KBM-7 (cell line): ENCODE measurements at places on chromosomes 12 and 14.

- no peak for DNase-seq
Measured at GRCh38 chr14:40367717-40368116, 935.5 kb upstream of the FBXO33 start.

GRCh38 chr12:112577473-112578329, 159.0 kb downstream of the PTPN11 start:
- no peak for DNase-seq

GRCh38 chr14:53784688-53785087, 171.9 kb downstream of the BMP4 start:
- DNase-seq: no peak

DNA sequence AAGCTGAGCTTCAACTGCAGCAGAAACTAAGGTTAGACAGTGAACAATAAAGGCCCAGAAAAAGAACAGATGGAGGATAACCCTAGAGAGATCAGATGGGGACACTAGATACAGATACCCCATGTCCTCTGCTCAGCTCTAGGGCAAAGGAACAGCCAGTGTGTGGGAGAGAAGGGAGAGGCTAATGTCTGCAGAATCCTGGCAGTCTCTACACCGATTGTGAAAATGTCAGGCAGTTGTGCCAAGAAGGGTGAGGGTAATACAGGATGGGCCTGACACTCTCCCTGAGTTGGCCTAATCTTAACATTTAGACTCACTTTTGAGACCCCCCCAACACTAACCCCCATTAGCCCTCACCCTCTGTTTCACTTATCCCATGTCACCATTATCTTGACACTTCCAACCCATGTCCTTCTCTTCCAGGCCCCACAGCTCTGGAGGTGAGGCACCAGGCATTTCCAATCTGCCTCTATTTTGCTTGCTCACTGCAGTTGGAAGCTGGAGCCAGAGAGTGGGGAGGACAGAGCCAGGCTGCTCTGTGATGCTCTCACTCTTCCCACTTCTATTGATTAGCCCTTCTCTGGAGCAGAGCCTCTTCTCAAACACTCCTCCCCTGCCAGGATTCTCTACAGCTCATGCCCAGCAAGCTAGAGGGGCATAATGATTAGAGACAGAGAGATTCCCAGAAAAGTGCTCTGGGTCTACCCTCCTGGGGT, 3.0 kb upstream of the BLOC1S1 start:
- no peak for DNase-seq

GRCh38 chr12:21438643-21439042, 1.2 kb downstream of the PYROXD1 start:
- DNase-seq: no peak

DNA sequence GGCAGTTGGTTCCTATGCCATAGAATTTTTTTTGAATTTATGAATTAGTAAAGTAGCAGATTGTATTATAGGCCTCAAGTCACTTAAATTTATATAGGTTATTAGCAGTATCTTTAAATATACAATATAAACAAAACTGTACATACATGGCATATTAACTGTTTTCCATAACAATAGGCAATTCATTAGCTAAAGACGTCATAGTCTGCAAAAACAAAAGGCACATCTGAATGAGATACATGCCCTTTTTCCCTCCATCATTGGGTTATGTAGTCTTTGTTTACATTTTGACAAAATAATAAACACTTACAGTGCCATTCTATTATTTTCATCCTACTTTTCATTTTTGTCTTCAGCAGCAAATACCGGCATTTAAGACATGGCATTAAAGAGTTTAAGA, 1.1 kb upstream of the VCPKMT start:
- DNase-seq: no peak

GRCh38 chr14:104393898-104394381, 185.6 kb upstream of the C14orf180 start:
- DNase-seq: no peak

DNA sequence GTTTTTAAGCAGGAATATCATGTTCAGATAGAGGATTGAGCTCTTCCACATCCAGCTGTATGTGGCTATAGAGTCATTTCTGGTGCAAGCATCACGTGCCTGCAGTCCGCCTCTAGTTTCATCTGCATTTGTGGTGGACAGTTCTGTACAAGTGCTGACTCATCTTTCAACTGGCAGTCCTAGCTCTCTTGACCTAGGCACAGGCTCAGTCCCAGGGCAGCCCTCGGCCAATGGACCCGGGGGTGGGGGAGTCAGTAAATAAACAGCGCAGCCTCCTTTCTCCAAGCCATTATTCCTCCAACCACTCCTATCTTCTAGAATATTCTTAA, 41.8 kb upstream of the FRMD6 start:
- DNase-seq: no peak

GRCh38 chr12:31471823-31472222, 119.1 kb downstream of the DENND5B start:
- DNase-seq: no peak
